ENCODE measurements at places on chromosomes 13 and 19.
A peak's percentile ranks its signal among the peaks of the same experiment; 100 is the strongest.

DNA sequence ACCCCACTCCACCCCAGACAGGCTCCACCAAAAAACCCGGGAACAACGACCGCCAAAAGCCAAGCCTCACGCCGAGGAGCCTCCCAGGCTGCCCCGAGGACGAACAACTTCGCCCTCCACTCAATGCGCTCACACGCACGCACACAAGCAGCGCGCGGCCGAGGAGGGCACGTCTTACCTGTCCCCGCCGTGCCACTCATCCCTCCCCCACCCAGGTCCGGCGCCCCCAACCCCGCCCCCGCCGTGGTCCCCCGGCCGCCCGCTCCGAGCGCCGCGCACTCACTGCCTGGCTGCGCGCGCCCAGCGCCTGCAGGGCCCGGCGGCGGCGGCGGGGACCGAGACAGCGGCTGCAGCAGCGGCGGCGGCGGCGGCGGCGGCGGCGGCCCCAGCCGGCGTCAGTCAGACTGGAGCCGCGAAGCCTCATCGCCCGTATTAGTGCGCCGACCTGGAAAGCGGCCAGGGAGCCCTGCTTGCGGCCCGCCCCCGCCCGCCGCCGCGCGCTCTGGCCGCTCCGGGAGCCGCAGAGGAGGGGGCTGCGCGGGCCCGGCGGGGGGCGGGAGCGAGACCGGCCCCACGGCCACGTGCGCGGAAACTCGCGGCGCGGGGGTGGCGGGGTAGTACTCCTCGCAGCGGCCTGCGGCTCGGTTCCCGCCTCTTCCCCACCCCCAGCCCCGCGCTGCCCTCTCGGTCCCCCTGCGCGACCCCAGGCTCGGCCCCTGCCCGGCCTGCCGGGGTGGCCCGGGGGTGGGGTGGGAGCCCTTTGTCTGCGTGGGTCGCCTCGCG lies at the start of gene SMAD9:
SMAD9 (minus strand) TSS at position 406 of the 783 bp plus-strand sequence. CDS start 40,549 bp downstream, outside the sequence.
- DNase-seq: peak; percentile 21

GRCh38 chr19:3186891-3187661 lies 1.3 kb downstream of the NCLN start:
- no peak for DNase-seq

GRCh38 chr19:15412832-15413231 lies 6.0 kb downstream of the AKAP8L start:
- DNase-seq: no peak

DNA sequence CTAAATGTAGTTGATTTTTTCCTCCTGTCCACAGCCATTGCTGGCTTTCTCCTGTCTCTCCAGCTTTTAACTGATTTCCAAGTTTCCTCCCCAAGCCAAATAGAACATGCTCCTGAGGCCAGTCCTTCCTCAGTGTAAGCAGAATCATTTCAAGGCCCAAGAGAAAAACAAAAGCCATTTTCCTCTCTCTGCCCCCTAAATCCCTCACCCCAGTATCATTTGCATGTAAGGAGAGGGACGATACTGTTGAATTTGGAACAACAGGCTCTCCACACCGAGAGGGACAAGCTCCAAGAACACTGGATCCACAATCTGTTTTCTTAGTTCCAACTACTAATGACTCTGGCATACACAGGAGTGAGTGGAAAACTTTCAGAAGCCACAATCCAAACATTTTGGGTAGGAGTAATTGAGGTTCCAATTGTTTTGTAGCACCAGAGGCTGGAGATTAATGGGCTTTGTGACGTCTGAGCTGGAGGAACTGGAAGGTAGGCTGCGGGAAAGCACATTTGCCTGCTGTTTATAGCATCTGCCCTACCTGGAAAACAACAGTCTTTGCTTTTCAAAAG lies 156.8 kb downstream of the FLT1 start:
- DNase-seq: no peak

GRCh38 chr13:41802684-41803444 lies 158.0 kb downstream of the VWA8 start:
- no peak for DNase-seq

GRCh38 chr13:31946091-31946770 lies 85.3 kb upstream of the FRY start:
- no peak for DNase-seq

DNA sequence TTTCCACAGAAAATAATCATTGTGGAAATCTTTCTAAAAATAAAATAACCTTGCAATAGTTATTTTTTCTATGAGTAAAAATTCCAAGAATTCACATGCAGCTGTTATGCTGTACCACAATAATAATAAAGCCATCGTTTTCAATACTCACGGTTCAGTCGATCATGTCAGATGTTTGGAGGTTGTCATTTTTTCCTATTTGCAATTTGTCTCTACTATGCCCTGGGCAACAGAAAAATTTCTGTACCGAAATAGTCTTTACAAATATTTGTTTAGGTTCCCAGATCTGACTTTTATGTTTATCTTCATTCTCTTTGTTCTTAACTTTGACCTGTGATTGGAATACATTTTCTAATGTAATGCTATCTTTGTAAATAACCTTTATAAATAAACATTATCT lies 79.7 kb downstream of the ESD start:
- no peak for DNase-seq

- DNase-seq: no peak
Measured at GRCh38 chr19:6732803-6733337, 4.5 kb downstream of the GPR108 start.

DNA sequence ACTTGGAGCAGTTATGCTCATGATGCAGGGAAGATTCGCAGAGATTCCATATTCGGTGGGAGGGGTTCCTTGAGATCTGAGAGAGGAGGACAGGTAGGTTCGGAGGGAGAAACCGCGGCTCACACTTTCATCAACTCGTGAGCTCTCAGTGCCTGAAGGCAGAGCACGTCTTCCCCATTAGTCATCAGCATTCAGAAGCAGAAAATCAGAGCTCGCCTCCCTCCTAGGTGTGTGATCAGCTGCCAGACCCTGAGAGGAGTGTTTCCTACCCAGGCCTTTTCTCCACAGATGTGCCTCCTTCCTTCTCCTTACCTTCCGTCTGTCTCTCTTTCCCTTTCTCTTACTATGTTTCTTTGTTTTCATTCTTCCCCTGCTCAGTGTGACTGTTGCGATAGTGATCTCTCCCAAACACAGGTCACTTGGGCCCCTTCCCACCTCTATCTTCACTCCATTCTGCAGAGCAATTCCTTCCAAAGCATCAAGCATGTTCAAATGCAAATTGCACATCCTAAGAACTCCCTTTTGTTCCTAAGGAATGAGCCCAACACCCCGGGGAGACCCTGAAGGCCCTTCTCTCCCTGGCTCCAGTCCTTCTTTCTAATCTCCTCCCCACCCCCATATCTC lies 389.5 kb downstream of the UQCRFS1 start:
- no peak for DNase-seq

GRCh38 chr13:64457976-64458375 lies 2772.2 kb downstream of the PCDH9 start:
- no peak for DNase-seq

DNA sequence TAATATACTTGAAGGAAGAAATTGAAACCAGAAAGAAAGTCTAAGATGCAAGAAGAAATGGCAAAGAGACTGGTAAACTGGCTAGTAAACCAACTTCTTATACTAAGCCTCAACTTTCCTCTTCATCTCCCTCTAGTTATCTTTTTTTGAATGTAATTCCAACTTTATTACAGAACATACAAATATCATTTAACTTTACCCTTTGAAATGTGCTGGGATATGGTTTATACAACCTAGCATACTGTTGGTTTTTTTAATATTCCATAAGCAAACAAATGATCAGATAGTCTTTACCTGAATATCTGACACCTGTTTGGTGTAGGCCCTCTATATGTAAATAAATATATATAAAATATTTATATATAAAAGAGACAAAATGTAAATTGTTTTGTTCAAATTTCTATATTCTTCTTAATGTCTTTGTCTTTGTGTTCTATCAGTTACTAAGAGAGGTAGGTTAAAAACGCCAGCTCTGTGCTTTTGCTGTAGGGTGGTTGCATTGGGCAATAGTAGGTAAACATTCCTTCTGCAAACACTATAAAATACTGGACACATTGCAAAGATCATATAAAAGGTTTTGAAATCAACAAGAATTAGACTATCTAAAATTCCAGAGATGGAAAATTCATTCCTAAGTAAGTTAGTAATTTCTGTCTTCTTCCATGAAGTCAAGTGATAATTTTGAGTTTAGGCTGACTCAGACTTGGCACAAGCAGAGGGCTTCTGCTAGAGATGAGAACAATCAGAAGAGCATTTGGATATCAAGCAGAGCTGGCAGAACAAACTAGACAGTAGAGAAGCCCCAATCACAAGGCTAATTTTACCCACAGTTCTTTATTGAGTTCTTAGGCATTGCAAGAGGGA lies 383.3 kb downstream of the RFC3 start:
- no peak for DNase-seq

DNA sequence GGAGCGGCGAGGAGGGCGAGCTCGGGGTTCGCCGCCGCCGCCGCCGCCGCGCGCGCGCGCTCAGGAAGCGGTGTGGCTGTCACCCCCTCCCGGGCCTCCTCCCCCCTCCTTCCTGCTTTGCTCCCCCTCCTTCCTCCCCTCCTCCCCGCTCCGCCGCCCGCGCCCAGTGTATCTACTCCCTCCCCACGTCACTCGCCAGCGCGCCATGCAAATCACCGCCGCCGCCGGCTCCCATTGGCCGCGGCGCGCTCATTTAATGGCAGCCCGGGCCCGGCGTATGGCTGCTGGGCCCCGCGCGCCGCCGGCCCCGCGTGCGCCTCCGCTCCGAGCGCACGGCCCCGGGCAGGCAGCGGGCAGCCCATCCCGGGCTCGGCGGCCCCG lies 335 bp upstream of the SOX1 start:
- peak; percentile 49 for DNase-seq

GRCh38 chr19:46049597-46049996 lies 8.8 kb upstream of the IGFL4 start:
- DNase-seq: no peak

DNA sequence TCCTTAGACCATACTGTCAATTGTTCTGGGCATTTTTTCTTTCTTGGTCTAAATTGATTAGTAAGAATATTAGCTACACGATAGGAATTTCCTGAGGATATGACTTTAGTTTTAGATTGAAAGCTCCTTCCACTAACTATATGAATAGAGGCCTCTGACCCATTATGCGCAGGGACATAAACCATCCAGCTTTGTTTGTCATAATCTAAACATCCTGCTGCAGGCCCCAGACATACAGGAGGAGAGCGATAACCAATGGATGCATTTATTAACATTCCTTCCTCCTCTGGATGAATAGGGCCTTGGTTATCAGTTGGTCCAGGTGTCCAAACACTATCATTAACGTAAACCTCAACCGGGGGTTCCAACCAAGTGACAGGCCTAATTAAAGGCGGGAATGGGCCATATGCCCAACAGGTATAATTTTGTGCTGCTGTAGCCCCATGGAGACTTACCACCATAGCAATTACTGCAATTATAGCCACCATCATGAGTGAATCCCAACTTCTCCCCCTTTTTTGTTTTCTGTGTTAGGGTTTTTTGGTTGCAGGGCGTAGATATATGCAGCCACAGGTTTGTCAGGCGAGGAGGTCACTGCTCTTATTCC lies 32.6 kb downstream of the CLEC4M start:
- no peak for DNase-seq

DNA sequence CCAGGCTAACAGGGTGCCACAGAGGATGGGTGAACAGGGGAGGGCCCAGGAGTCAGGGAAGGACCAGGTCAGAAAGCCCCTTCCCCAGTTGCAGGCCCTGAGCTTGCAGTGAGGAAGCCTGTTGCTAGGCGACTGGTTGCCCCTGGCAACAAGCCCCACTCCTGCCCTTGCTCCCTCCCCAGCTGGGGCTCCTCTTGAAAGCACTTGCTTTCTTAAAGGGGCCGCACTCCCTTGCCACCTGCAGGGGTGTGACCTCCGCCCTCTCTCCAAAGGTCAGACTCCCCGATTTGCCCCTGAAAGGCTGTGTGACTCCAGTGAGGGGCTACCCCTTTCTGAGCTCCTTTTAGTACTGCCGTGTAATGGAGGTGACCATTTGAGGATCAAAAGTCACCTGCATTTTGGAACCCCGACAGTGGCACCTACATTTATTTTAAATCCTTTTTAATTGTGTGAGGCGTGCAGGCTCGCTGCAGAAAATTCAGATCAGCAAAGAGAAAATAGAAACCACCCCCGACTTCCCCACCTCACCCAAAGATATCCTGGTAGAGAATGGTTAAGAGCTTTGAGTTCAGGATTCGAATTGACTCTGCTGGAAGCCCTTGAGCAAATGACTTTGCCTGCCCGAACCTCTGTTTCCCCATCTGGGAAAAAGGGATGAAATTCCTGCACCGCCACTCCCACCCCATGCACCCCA lies 4.8 kb downstream of the FCHO1 start:
- DNase-seq: peak; percentile 35

GRCh38 chr13:58004751-58005150 lies 373.2 kb downstream of the PCDH17 start:
- DNase-seq: no peak

DNA sequence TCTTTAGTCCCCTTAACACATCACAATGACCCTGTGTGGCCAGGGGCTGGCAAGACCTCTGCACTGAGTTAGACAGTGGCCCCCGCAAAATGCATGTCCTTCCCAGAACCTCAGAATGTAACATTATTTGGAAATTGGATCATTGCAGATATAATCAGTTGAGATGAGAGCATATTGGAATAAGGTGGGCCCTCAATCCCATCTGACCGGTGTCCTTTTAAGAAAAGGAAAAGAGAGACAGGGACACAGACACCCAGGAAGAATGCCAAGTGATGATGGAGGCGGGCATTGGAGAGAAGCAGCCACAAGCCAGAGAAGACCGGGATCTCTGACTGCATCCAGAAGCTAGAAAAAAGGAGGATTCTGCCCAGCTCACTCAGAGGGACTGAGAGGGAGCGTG lies 1.8 kb downstream of the FAM187B start:
- DNase-seq: no peak

GRCh38 chr13:50914176-50914700 lies 4.6 kb downstream of the RNASEH2B start:
- DNase-seq: no peak

- peak; percentile 88 for DNase-seq
Measured at GRCh38 chr19:47707135-47707925, 5.9 kb upstream of the EHD2 start.

- peak; percentile 57 for DNase-seq
Measured at GRCh38 chr19:21568816-21569493, 63.6 kb downstream of the ZNF429 start.

DNA sequence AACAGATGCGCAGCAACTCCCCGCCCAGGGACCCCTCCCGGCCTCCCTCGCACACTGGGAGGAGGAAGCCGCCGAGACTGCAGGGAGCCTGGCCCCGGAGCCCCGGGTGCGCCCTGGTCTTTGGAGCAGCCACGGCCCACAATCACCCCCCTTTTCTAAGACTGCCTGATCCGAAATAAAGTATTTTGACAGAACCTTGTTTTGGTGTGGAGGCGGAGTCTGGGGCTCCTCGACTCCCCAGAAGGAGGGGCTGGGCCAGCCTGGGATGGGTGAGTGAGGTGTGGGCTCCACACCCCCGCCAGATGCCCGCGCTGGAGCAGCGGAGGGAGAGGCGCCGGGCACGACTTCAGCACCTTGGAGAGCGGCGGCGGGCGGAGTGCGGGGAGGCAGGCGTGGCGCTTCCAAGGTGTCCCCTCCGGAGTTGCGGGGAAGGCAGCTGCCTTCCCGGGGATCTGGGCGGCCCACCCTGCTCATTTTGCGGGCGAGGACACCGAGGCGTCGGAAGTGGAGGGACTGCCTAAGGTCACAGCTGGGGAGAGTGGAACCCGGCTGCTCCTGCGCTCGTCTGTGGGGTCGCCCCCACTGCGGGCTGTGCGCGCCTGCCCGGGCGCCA lies 9.4 kb downstream of the SIRT6 start:
- DNase-seq: peak; percentile 70

GRCh38 chr19:6059988-6060599 lies 50.2 kb downstream of the RFX2 start:
- no peak for DNase-seq

GRCh38 chr13:48251611-48252081 lies 18.6 kb downstream of the ITM2B start:
- no peak for DNase-seq
